ENCODE measurements at places on chromosomes 12 and 14.

DNA sequence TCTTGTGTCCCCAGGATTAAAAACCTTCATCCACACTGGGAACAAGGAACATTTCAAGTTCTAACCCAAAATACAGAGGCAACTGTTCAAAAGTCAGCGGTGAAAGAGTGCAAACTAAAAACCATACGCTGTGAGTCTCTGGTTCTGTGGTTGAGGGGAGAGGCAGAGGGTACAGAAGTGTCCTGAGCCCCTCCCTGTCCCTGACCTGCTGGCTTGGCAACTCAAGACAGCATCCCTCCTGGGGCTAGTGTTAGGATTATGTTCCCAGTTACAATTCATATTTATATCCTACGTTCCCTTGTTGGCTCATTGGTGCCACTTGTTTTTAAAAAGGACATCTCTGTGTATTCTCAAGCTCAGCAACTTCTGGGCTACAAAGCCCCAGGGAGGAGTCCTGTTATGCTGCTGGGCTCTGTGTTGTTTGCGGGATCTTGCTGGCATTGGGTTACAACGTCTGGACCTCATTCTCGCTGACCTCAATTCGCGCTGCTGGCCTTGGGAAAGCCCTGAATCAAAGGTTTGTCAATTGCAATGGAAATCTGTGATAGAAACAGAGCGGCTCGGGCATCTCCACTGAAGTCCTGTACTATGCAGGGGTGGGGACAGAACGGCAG lies 420.8 kb downstream of the FUT8 start:
- no peak for DNase-seq

DNA sequence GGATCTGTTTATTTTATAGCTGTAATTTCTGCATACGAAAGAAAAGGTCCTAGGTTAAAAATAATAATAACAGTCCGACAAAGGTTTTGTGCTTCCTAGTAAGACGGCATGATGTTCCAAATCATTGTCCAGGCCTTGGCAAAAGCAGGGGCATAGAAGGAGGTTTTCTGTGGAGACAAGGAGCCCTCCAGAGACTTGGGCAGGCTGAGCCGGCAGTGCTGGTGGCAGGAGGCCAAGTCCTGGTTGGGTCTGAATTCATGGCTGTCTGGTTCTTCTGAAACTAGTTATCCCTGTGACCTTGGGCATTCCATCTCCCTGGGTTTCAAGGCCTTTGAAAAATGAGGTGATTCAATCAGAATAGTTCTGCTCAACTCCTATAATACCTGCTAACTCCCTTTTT lies 44.0 kb downstream of the KCNK13 start:
- DNase-seq: no peak

DNA sequence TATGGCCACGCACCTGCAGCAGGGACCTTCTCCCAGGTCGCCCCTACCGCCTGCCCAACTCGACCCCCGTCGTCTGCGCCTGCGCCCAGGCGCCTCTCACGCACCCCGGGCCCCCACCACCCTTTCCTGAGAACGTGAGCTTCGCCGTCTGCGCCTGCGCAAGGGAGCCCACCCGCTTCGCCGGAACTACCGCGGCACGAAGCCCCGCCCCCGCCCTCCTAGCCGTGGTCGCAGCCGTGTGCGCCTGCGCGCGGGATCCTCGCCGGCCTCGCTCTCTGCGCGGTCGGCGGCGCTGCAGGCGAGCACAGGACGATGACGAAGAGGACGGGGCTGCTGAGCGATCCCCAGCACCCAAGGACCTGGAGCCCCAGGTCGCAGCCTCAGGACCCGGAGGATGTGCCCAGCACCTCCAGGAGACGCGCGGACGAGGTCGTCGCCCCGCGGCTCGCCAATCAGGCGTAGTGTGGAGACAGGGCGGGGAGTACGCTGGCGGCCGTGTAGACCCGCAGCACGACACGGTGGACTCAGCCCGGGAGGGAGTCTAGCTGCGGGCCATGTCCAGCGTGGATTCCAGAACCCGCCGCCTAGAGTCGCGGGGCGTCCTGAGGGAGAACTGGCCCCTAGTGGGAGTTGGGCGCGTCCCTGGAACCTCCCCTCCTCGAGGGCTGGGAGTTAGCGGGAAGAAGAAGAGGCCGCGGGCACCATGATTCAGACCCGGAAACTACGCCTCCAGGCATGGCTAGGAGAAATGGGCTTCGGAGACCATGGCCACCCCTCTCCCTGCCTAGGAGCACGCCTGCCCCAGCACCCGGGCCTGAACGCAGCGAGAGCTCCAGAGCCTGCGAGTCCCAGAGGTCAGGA lies 1120.8 kb upstream of the TMEM132C start:
- DNase-seq: peak; percentile 55

DNA sequence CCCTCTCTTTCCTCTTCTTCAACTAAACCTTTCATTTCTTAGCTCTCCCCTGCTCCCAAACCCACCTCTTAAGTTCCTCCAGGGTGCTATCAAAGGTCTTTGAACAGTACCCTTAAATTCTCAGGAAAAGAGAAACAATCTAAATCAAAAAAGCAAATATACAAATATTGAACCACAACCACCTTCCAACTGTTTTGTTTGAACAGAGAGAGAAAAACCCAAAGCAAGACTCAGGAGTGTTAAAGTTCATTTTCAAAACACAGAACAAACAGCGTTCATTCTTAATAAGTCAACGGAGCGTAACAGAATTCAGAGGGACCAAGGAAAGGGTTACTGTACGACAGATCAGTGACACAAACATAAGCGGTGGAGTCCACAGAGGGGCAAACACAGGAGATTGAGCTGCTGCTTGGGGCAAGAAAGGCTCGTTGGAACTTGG lies 73.3 kb downstream of the NDUFA12 start:
- no peak for DNase-seq

DNA sequence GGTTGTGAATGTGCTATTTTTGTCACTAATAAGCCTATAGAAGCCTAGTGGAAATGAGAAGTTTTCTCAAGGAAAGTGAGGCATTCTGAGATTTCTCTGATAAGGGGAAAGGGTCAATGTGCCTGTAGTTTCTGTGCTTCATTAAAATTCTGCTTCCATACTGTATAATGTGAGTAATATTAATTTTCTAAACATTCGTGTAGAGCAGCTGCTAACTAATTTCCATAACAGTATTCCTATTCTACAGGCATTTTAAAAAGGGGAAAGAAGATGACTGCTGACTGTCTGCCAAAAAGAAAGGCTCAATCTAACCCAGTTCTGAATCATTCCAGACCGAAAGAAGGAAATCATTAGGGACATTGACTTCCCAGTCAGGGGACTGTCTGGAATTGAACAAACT lies 293.3 kb upstream of the TMPO start:
- DNase-seq: no peak

DNA sequence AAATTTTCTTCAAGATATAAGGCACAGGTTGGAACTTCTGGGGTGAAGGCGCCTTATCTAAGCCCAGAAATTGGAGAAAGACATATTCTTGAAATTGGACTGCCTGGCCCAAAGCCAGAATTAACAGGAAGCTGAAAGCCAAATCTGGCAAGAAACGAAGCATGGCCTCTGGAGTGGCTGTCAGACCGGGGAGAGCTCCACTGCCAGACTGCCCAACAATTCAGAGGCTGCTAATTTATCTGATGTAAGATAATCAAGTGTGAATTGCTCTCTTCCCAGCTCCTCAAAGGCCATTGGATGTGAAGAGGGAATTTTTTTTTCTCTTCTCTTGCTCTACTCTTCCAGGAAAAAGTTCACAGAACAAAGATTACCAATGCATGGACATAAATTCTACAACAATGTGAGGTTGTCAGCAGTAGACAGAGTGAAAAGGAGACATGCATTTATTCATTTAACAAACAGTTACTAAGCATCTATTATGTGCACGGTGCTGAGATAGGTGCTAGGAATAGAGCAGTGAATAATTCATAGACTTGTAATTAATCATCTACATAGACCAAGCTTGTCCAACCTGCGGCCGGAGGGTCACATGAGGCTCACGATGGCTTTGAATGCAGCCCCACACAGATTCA lies at the start of gene GDF3:
TSS of gene GDF3 (minus strand) at position 210 of the 632 bp plus-strand sequence. CDS start at position 163, 47 bp downstream.
- no peak for DNase-seq

- no peak for DNase-seq
Observed at GRCh38 chr14:100841066-100841760, 15.3 kb downstream of the MEG3 start.

DNA sequence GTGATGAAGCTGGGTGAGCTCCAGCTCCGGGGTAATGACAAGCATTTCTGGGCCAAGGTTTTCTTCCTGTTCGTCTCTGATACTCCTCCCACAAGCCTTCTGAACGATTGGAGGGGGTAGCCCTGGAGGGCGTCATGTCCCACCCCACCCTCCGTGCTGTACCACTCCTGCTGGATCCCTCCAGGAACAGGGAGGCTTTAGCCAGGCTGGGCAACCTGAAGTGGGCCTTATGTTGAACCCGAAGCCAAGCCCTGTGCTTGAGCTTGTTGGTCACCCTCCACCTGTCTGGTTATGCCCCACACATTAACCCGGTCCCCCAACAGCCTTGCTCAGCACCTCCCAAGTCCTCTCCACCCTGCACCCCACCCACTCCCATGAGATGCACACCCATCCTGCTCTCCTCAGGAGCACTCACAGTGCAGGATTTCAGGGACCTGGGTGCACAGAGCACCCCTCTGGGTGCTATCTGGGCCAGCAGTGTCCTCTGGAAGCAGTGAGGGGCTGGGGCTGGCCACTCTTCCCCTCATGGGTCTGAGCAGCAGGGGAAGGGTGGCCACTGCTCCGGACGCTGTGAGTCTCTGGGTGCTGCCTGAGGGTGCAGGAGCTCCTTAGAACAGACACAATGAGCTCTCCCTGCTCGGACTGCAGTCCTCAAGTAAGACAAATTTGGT lies 6.8 kb upstream of the KRT83 start:
- no peak for DNase-seq

GRCh38 chr12:45547822-45548221 lies 181.7 kb upstream of the ARID2 start:
- DNase-seq: no peak

DNA sequence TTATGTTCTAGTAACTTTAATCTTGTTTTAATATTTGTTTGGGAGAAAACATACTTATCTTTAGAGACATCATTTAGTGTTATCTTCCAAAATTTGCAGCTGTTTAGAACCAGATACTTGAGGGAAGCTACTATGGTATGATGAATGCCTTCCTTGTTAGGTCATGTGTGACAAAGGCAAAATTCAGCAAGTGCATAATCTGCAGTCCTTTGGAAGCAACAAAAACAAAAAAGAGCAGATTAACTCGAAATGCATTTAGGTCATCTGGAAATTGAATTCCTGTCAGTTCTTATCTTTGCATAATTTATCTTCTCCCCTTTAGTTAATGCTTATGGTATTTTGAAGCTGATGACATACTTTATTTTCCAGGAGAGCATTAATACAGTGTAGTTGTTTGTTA lies 3.5 kb downstream of the FBXO34 start:
- no peak for DNase-seq
